ENCODE measurements at places on chromosomes 12 and 14. TPM values are rescaled to one million over a fixed set of nuclear protein-coding genes. Genes with fewer than 3 reads are reported as not detected.
A peak's percentile ranks its signal among the peaks of the same experiment; 100 is the strongest.

DNA sequence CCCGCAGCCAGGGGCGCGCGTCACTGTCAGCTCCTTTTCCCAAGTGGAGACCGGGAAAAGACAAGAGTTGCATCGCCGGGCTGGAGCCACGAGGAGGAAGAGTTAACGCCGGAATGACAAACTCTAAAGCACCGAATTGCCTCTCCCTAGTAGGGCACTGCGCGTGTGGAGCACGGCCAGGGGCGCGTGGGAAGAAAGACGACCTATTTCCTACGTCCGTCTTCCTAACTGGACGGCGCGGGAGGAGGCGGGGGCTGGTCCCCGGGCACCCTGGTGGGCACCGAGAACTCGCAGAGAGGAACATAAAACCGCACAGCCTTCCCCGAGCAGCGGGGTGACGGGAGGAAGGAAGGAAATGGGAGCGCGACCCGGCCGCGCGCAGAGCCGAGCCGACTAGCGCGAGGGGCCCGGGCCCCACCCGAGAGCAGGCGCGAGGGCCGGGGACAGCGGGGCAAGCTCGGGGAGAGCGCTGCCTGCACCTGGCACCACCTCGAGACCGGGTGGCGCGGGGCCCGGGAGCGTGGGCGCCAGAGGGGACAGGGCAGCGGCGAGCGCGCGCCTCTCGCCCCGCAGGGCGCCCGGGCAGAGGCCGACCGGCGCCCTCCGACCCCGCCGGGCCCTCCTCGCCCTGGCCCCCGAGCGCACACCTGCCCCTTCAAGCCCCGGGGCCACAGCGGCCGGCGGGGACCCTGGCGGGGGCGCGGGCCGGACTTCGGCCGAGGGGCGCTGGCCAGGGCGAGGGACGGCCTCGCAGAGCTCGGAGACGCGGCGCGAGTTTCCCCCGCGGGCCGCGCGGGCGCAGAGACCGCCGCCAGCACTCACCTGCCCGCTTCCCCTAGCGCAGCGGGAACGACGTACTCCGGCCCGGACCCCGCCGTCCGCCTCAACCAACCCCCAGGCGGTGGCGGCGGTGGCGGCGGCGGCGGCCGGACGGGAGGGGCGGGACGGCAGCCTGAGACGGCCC lies at the start of gene SETD3:
TSS of gene SETD3 (minus strand) at position 954 of the 964 bp plus-strand sequence. CDS start 15,054 bp downstream, outside the sequence.
- peak; percentile 75 for DNase-seq

DNA sequence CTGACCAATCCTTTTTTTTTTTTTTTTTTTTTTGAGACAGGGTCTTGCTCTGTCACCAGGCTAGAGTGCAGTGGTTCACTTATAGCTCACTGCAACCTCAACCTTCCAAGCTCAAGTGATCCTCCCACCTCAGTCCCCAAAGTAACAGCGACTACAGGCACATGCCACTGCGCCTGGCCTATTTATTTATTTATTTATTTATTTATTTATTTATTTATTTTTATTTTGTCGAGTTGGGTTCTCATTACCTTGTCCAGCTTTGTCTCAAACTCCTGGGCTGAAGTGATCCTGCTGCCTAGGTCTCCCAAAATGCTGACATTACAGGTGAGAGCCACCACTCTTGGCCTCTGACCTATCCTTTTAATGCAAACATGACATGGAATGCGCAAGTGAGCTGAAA lies 124.4 kb downstream of the GXYLT1 start:
- DNase-seq, result no peak

GPRC5A gene
- total RNA-seq, result 0.27 TPM

DNA sequence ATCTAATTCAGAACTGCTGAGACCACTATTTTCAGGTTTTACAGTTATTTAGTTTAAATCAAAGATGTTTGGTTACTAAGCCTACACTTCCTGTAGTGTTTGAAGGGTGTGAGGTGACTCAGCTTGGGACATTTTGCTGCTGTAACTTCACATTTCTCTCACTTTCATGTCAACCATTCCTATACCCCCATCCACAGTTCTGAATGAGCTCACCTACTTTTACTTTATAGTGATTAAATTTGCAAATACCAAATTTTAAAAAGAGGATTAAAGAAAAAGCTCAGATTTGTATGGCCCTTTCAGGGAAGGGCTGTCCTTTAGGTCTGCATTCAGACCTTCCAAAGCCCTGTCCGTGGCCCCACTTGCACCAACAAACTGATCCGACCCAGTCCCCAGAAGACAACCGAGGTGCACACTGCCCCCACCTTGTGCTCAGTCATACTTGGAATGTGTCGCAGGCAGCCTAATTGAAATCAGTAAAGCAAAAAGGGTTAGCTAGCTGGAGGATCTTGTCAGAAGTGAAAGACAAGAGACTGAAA lies 174.4 kb downstream of the MON2 start:
- DNase-seq, result no peak

- no peak for DNase-seq
Measured at GRCh38 chr12:92039046-92039445, 106.6 kb downstream of the BTG1 start.

- no peak for DNase-seq
Measured at GRCh38 chr12:105076098-105076497, 8.2 kb downstream of the ALDH1L2 start.

- DNase-seq, result no peak
Measured at GRCh38 chr14:21894003-21894897, 220.6 kb upstream of the OR4E1 start.

GRCh38 chr14:94831085-94831484 lies 61.2 kb upstream of the GSC start:
- DNase-seq, result no peak

- peak; percentile 45 for DNase-seq
Measured at GRCh38 chr14:75279763-75280290, 1.2 kb downstream of the FOS start.

DNA sequence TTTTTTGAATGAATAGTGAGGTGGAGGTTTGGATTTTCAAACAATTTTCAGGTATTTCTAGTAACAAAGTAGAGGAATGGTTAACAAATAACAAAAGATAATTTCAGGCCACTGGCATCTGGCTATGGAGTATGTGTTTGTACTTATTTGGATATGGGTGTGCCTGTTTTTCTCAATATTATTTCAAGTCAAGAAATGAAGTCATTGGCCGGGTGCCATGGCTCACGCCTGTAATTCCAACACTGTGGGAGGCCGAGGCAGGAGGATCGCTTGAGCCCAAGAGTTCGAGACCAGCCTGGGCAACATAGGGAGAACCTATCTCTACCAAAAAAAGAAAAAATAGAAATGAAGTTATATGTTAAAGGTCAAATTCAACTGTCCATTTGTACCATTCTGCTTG lies 13.9 kb downstream of the SLC35E3 start:
- DNase-seq, result no peak

- DNase-seq, result no peak
Measured at GRCh38 chr14:22485178-22485577, 103.8 kb downstream of the DAD1 start.

DNA sequence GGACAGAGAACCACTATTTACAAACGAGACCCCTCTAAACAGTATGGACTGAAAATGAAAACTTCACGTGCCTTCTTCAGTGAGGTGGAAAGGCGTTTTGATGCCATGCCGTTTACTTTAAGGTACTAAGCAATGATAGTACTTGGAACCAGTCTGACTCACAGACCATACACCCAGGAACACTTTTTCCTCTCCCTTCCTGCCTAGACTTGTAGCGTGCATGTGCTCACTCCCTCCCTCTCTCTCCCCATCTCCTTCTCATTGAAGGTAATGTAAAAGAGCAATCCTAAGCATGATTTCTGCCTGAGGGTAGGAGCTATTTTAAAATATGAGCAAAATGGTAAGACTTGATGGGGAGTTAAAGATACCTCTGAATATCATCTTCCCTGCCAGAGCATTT lies 5.9 kb upstream of the RPL41 start:
- no peak for DNase-seq

GALNT16 gene
- 51.2 TPM for total RNA-seq

DNA sequence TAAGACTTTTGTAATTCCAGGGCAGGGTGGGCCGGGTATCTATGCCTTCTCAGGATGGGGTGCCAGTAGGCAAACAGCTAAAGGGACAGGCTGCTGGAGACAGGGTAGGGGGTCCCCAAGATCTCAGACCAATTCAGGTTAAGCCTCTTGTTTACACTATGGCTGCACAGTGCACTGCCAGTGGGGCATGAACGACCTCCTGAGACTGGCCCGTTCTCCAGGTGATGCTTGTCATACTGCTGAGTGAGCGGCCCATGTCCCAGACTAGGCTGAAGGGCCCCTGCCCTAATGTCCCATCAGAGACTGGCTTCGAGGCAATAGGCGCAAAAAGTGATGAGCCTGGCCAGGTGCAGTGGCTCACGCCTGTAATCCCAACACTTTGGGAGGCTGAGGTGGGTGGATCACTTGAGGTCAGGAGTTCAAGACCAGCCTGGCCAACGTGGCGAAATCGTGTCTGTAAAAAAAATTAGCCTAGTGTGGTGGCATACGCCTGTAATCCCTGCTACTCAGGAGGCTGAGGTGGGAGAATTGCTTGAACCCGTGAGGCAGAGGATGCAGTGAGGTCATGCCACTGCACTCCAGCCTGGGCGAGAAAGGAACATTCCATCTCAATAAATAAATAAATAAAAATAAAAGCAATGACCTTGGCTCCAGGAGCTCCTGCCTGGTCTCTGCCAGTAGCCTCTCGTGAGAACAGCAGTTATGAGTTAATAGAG lies 12.6 kb downstream of the SLC25A29 start:
- no peak for DNase-seq

DNA sequence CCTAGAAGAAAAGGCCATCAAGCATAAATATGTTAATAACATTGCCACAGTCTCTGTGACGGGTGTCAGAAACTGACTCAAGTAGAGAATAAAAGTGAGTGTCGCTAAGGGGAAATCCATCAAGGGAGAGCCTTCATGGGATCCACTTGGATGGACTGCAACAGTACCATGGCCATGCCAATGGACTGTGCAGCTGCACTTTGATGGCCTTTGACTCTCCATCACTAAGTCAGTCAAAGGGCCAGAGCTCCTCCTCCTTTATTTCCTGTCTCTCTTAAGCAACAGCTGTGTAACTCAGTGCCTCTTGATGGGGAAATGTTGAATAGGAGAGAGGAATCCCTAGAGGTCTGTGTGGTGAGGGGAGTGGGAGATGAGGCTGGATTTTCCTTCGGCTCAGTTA lies 335.2 kb downstream of the BMP4 start:
- no peak for DNase-seq

TRIAP1 gene
- 15.2 TPM for total RNA-seq

GRCh38 chr12:25852792-25853191 lies 105.7 kb upstream of the RASSF8 start:
- DNase-seq, result no peak

CYP27B1 gene
- total RNA-seq, result 0.19 TPM

DNA sequence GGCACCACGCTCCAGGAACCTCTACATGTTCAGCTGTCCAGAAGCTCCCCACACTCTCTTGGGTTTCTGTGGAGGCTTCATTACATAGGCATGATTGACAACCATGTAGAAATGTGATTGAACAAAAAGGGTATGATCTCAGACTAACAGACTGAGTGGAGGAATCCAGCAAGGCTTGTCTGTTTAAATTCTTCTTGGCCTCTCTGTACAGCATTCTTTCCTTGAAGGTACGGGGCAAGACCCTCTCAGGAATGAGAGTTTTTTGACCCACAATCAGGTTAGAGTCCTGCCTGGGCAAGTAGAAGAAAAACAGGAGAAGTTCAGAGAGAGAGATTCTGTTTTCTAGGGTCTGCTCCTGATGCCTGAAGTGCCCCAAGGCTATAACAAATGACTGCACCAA lies 40.9 kb downstream of the SRGAP1 start:
- no peak for DNase-seq

- no peak for DNase-seq
Measured at GRCh38 chr12:81416571-81416970, 338.7 kb downstream of the ACSS3 start.

DNA sequence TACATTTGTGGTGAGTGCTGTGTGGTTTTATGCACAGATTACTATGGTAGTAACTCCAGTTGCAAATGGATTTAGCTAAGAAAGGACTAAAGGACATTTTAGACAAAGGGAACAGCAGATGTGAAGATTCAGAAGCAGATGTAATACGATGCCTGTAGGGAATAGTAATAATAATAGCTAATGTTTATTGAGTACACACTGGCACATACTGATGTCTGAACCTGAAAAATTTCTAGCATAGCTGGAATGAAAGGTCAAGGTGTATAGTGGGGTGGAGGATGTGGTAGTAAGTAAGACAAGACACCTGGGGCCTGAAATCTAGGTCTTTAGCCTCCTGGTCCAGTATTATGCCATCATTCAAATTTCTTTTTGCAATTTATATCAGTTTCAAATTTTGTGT lies 54.3 kb upstream of the LRTM2 start:
- no peak for DNase-seq

DNA sequence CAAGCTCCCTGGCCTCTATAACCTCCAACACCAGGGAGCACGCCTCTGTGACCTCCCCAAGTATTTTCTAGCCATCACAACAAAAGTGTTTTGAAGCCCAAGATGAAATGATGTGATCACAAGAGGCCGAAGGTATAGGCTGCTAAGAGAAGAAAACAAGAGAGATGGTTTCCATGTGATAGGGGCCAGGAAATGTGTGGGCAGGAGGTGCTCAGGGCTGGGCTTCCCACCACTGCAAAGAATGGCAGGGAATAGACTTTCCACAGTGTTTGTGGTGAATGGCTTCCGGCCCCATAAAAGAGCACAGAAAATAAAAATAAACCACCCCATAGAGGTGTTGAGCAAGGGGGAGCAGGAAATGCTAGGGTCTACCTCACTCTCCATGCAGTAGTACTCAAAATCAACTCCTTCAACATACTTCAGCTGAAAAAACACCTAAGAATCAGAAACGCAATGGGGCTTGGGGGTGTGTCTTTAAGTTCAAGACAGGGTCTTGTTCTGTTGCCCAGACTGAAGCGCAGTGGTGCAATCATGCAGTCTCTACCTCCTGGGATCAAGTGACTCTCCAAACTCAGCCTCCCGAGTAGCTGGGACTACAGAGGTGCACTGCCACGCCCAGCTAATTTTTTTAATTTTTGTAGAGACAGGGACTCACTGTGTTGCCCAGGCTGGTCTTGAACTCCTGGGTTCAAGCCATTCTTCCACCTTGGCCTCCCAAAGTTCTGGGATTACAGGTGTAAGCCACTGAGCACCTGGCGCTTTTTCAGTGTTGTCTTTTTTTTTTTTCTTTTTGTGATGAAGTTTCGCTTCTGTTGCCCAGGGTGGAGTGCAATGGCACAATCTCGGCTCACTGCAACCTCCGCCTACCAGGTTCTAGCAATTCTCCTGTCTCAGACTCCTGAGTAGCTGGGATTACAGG lies 27.1 kb downstream of the DAD1 start:
- DNase-seq, result no peak

CRIP1 gene
- total RNA-seq, result 56.9 TPM

TPH2 gene
- total RNA-seq, result not detected

DNA sequence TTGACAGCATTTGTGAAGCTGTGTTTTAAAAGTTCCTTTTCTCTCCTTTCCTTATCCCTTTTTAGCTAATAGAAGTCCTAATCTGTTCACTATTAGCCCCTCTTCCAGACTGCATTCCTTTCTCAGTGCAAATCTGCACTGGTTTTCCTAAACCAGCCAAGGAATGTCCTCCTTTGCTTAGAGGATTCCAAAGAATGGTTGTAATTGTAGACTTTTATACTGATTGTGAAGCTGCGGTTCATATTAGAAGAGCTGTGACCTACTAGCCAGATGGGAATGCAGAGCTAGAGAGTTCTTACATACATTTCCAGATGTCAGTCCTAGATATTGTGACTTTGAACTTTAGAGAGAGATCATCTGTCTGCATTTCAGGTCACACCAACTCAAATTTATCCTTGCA lies 79.8 kb downstream of the MYRFL start:
- DNase-seq, result no peak

GRCh38 chr12:65945457-65945856 lies 121.2 kb downstream of the HMGA2 start:
- DNase-seq, result no peak

MYBPC1 gene
- total RNA-seq, result 1.9 TPM
